ENCODE measurements at places on chromosomes 7 and 10.

DNA sequence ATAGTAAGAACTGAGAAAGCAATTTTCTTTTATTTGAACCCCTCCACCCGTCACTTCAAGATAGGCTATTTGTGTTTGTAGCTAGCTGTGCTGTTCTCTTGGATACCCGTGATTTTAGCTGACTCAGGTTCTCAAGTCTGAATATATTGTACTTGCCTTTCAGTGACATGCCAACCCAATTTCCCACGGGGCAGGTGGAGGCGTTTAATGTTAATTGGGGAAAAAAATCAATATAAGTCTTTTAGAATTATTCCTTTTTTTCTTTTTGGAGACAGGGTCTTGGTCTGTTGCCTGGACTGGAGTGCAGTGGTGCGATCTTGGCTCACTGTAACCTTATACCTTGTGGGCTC is 36.4 kb downstream of the ZRANB1 start:
- no peak for DNase-seq

- no peak for DNase-seq
Observed at GRCh38 chr7:7850150-7850549, 118.4 kb upstream of the GLCCI1 start.

DNA sequence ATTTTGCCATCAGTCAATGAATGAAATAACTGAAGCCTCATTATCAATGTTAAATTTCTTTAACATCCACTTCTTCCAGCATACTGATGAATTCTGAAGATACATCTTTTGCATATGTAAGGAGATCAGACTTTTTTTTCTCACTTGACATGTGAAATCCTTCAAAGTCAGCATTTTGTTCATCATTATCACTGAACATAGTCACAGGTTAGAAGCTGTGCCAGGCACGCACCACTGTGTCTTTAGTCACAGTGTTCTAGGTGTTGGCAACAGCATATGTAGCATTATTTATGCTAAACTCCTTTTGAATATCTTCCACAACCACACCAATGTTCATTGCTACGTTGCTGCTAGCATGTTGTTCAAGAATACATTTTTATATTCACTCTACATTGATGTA is 424.2 kb upstream of the LRGUK start:
- no peak for DNase-seq

DNA sequence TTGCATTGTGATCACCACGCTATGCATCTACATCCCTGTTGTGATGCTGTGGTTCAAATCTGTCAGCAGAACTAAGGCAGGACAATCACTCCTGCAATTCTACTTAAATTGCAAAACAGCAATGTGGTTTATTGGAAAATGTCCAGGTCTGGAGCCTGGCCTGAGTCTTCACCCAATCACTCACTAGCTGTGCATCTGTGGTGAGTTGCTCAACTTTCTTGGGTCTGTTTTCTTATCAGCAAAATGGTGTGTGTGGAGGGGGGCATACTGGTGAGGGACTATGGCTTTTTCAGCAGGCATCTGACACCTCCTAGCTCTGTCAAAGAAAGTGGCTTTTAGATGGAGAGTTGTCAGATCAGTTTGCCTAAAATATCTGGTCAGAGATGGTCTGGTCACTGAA is 108.3 kb upstream of the FEZF1 start:
- DNase-seq = no peak

GRCh38 chr10:98463976-98464754 is 17.4 kb upstream of the HPS1 start:
- no peak for DNase-seq

GRCh38 chr10:85927952-85928665 is 438.5 kb downstream of the GRID1 start:
- no peak for DNase-seq

- no peak for DNase-seq
Observed at GRCh38 chr10:104650072-104650471, 9.0 kb downstream of the SORCS3 start.

- DNase-seq = no peak
Observed at GRCh38 chr7:103947026-103947655, 42.3 kb downstream of the RELN start.

- DNase-seq = no peak
Observed at GRCh38 chr7:43469051-43469450, 113.9 kb upstream of the STK17A start.

GRCh38 chr10:117339578-117339977 is 35.7 kb downstream of the PDZD8 start:
- no peak for DNase-seq

- DNase-seq = no peak
Observed at GRCh38 chr7:27767374-27767773, 27.4 kb downstream of the TAX1BP1 start.

GRCh38 chr7:157690833-157691585 is 354.2 kb downstream of the DNAJB6 start:
- no peak for DNase-seq

GRCh38 chr7:139783647-139784385 is 6.0 kb upstream of the HIPK2 start:
- DNase-seq = no peak

DNA sequence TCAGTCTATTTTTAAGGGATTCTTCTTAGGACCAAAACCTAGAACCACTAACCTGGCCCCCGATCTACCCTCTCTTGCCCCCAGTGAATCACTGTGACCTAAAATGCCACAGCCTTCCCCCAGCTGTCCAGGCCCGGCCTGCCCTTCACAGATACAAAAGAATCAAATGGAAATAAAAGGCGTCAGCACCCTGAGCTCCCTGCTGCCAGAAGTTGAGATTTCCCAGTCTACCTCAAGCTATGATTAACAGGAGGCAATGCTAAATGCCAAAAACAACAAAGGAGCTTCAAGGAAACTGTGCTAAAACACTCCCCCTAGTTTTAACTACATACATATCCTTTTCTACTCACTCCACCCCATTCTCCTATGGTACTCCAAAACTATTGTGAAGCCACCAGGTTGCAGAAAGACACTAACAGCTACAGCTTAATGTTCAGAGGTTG is 67.8 kb downstream of the GSAP start:
- no peak for DNase-seq

GRCh38 chr10:79071396-79071923 is 2.7 kb downstream of the ZMIZ1 start:
- DNase-seq = no peak

- no peak for DNase-seq
Observed at GRCh38 chr10:7417103-7417623, 6.3 kb upstream of the SFMBT2 start.

GRCh38 chr7:12923971-12924370 is 236.5 kb downstream of the ARL4A start:
- no peak for DNase-seq

DNA sequence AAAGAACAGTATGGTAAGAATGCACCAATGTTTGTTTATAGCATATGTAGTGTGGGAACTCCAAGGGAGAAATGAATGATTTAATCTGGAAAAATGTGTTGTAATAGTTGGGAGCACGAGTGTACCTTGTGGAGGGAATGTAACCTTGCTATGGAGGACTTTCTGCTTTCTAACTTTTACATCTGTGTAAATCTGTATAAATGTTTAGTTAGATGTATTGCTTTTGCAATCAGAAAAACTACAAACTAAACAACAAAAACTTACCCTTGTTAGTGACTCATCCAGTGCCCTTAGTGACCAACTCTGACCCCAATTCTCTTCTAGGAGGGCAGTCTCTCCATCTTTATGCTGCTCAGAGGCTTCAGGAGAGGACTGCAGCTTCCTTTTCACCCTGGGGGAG is 89.3 kb downstream of the CCNY start:
- DNase-seq = no peak

DNA sequence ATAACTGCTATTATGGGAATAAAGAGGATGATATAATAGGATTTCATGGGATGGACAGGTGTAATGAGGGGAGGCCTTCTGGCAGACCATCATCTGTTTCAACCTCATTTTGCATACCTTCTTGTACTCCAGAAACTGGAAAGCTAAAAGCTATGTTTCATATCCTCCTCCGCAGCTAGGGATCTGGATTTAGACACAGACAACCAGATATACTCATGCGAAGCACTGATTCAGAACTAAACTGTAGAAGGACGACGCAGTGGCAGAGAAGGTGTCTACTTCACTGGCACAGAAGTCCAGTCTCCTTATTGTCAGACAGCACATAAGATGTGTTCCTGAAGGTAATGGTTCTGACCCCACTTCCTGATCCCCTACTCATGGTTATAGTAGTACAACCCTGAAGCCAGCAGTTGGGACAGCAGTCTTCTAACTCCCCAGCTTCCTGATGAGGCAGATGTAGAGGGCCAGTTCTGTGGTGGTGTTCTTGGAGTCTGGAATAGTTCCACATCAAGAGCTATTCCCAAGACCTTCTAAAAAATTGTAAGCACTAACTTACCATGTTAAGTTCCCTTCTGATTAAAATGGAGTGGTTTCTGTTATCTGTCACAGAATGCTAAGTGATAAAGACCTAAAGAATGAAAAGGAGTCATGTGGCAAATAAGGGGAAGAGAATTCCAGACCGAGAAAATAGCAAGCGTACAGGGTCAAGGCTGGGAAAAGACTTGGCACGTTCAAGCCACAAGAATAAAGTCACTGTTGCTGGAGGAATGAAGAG is 550.3 kb downstream of the GRM8 start:
- no peak for DNase-seq

- no peak for DNase-seq
Observed at GRCh38 chr7:6392712-6393666, 54.8 kb downstream of the DAGLB start.

- no peak for DNase-seq
Observed at GRCh38 chr10:103514244-103514643, 20.7 kb downstream of the NEURL1 start.

Data from cerebellar nuclear complex (tissue), 1 donor.